ENCODE measurements at places on chromosomes 5 and 9.

DNA sequence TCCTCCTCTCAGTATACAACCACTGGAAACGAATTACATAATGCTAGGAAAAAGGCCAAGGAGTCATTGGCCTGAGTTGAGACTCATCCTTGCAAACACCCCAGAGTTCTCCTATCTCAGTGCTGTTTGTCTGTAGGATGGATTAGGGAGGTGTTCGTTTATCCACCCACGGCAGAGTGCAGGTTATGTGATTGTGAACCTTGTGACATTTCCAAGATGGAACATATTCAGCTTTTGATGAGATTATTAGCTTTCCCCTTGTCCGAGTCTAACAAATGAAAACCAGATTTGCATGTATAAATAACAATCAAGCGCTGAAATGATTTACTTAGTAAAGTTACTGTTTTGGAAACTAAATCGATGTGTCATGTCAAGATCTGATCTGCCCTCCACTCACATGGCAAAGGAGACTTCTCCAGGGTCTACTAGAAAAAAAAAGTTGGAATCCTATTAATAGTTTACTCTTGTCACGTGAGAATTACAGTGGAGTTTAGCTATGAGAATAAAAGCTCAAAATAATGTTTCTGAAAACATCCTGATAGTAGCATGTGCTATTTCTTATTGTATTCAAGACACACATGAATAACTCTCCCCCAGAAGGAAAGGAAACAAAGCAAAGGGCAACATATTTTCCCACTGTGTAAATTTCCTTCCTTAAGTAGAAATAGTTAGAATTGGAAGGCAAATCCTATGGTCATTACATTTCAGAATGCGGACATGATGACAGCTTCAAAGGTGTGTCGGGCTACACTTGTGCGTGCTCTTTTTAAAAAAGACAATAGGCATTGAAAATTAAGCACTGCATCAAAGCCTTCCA lies 600.4 kb downstream of the EBF1 start:
- no peak for DNase-seq

DNA sequence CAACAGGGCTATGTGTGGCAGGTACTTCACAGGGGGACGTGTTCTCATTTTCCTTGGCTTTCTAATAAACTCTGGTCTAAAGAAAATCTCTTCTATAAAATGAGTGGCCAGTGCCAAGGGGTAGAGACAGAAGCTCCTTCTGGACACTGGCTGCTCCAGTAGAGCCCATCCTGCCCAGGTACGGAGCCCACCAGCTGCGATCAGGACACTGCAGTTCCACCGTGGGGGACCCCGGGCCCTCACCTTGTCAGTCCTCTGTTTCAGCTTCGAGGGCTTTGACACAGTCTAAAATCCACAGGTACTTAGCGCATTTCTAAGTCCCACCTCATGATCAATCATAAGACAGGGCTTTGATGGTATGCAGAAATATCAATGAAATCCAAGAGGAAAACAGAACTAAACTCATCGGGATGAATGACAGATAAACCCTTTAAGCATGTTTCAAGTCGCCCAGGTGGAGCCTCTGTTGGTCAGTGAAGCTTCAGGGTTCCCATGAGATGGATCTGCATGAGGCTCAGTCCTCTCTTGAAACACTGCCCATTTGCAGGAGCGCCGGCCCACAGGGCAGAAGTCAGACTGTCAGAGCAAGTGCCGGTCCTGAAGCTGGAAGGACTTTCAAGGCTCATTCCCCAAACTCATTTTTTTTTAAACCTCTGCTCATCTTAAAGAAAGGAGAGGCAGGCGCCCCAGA lies 20.3 kb upstream of the TERT start:
- DNase-seq = no peak

DNA sequence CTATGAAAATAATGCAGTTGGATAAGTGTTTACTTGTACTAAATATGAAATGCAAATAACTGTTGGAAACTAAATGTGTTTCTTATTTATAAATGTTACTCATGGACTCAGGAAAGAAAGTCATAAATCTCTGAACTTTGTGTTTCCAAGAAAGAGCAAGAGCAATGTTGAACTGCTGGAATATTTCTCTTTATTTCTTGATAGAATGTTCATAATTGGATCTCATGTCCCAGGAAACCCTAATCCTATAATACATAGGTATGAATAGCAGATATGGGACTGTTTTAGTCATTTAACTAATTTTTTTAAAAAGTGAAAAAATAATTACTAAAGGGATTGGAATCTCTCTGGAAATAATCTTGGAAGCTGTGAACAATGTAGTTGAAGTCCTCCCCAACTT lies 245.0 kb upstream of the ACTBL2 start:
- DNase-seq = no peak

GRCh38 chr5:143207563-143208364 lies 195.7 kb downstream of the NR3C1 start:
- DNase-seq = no peak

GRCh38 chr5:128927644-128928043 lies 37.6 kb upstream of the SLC27A6 start:
- no peak for DNase-seq

- no peak for DNase-seq
Measured at GRCh38 chr5:71924980-71925379, 182.3 kb upstream of the MAP1B start.

DNA sequence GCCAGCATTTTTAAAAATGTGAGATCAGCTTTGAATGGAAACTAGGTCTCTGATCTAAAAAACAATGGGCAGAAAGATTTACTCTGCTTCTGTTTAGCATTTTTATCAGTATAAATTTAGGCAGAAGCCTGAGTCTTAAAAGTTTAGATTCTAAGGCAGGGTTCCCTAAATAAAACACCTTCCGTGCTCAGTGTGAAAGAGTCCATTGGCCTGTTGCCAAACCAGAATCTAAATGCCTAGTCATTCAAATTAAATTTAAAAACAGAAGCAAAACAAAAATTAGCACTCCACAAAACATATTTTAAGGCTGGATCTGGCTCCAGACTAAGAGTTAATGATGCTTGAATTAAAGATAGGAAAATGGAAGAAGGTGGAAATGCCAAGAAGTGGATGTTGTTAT lies 4.5 kb downstream of the TYRP1 start:
- no peak for DNase-seq

- no peak for DNase-seq
Measured at GRCh38 chr5:54742417-54742891, 224.9 kb downstream of the SNX18 start.

DNA sequence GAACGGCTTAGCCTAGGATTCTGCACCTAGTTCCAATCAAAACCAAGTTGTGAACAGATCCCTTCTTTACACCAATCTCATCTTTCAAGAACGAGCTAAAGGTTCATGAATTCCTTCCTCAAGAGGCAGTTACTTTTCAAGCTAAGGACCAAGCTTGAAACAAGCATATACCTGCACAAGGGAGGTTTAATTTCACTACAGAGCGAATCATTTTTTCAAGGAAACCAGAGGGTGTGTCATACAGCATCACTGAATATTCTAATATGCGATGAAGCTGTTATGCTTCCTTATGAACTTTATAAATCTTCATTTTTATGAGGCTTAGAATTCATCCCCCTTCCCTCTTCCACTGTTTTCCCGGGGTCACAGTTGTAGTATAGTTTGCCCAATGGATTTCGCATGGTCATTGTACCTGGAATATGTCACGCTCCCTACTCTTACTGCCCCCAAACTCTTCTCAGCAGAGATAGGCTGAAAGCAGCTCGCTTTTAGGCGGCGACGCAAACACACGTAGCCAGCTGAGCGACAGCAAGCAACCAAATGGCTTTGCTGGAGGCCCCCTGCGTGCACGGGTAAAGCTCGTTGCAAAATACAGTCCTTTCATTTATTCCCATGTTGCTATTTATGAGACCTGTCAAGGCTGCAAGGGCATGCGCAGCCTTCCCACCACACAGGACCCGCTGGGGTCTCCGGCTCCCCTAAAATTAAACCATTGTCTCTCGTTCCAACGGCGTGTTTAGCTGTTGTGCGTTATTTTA lies 832 bp downstream of the LMBRD2 start:
- peak; percentile 14 for DNase-seq

GRCh38 chr5:134541736-134542376 lies 16.4 kb downstream of the JADE2 start:
- DNase-seq = no peak

DNA sequence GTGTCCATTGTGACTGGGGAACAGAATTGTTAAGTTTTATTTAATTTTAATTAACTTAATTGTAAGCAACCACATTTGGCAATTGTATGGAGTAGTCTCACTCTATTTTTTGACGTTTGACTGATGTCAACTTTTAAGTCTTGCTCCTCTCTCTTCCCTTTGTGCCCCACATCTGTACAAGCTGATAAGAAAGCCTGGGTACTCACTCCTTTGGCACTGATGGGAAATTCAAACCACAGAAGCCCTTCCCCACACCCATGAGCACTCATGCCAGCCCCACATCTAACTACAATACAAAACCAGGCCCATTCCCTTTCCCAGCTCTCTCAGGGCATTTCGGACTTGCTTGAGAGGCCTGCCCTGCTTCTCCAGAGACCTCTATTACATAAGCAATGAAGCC lies 451.5 kb upstream of the KIF2A start:
- no peak for DNase-seq

DNA sequence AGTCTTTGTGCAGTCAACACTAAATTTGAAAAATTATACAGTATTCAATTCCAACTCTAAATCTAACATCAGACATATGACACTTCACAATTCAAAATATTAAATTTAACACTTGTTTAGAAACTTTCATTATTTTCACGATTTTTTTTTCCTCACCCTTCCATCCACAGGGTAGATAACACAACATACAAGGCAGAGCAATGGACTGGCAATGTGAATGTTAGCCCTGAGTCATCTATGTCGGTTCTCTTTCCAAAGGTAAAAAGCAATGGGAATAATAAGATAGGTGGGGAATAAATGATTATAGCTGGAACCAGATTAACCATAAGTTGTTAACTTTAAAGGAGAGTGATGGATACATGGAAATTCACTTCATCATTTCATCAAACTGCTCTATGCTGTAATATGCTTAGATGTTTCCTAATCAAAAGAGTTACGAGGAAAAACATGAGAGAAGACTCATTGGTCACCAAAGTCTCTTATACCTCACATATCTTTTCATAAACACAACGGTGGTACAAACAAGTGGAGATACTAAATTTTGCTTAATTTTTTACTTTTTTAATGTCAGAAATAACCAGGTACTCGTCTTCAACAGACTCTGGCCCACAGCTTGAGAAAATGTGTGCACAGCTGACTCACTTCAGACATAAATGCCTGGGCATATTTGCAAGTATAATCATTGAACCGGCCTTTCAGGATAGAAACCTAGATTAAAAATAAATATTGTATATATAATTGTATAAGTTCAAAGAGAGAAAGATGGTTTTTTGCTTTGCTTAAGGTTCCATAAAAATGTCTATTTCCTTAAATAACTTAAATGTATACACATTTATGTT lies 23.0 kb downstream of the RFX3 start:
- no peak for DNase-seq

- DNase-seq = no peak
Measured at GRCh38 chr9:109109967-109110328, 9.8 kb downstream of the TMEM245 start.

DNA sequence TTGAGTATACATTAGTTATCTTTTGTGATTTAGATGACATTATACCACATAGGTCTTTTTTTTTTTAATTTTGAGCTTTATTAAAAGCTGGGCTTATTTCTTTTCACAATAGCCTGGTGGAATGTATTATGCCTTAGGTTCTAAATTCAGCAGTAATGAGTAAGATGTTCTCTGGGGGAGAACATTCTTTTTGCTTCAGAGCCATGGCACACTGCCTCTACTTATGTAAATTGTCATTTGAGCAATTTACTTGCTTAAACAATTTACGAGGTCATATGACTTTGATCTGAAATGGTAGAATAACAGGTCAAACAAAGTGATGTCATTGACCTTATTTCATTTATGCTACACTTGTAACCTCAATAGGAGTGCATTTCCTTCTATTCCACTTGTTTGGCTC lies 154.2 kb downstream of the FOCAD start:
- no peak for DNase-seq

GRCh38 chr9:95175523-95175922 lies 142.0 kb downstream of the FANCC start:
- no peak for DNase-seq

GRCh38 chr5:68071282-68071632 lies 144.3 kb upstream of the PIK3R1 start:
- no peak for DNase-seq

GRCh38 chr9:131715906-131716305 lies 24.0 kb downstream of the RAPGEF1 start:
- no peak for DNase-seq

- no peak for DNase-seq
Measured at GRCh38 chr5:115787426-115787825, 29.0 kb downstream of the CDO1 start.

GRCh38 chr9:101158361-101158760 lies 129.8 kb downstream of the PLPPR1 start:
- no peak for DNase-seq

DNA sequence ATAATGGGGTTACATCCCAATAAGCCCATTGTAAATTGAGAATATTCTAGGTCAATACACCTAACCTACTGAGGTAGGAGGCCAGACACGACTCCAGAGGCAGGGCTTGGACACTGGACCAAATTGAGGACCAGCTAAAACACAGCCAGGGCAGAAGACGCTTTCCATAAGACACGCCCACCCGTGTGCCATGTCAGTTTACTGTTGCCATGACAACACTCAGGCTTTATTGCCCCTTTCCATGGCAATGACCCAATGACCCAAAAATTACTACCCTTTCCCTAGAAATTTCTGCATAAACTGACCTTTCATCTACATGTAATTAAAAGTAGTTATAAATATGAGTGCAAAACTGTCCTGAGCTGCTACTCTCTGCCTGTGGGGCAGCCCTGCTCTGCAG lies 31.5 kb downstream of the SLC22A4 start:
- no peak for DNase-seq

GRCh38 chr5:28286566-28286965 lies 1248.2 kb upstream of the CDH9 start:
- no peak for DNase-seq

DNA sequence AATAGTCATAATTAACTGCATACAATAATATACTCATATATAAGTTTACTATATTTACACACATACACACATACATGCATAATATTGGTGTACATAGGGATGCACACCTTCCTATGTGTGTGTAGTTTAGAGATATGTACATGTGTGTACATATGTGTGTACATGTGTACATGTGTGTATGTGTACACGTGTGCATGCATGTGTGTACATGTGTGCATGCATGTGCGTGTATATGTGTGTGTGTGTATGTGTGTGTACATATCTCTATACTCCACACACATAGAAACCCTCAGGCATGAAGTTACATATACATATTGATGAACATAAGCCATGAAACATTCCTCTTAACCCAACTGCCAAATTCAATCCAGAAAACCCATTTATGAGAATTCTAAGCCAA lies 547.8 kb downstream of the TLR4 start:
- no peak for DNase-seq
